ENCODE measurements at places on chromosomes 1 and 21.

- DNase-seq, result no peak
Measured at GRCh38 chr1:94000510-94001282, 91.5 kb upstream of the GCLM start.

- DNase-seq, result no peak
Measured at GRCh38 chr1:1354271-1355247, 3.8 kb downstream of the MXRA8 start.

- DNase-seq, result no peak
Measured at GRCh38 chr1:150466964-150467363, 20.3 kb upstream of the TARS2 start.

GRCh38 chr1:183590244-183591191, at the start of gene NCF2:
NCF2 (minus strand) TSS chr1:183590459; CDS start chr1:183590329, 130 bp downstream.
- peak; percentile 81 for DNase-seq

GRCh38 chr21:45138199-45139002, 64.0 kb downstream of the ADARB1 start:
- peak; percentile 69 for DNase-seq

DNA sequence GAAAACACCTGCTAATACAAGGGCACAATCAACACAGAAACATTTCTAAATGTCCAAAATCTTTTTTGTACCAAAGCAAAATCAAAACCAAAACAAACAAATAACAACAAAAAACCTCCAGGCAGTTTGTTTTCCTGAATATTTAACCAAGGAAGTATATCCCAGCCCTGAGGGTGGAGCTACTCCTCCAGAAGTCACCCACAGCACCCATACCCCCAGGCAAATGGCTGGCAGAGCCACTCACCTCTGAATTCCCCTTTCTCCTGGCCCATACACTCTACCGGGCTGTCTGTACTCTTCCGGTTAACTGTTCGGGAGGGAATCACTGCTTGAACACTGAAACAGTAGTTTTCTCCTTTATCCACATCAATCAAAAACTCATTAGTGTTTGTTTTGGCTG, 9.5 kb downstream of the F3 start:
- DNase-seq, result no peak

DNA sequence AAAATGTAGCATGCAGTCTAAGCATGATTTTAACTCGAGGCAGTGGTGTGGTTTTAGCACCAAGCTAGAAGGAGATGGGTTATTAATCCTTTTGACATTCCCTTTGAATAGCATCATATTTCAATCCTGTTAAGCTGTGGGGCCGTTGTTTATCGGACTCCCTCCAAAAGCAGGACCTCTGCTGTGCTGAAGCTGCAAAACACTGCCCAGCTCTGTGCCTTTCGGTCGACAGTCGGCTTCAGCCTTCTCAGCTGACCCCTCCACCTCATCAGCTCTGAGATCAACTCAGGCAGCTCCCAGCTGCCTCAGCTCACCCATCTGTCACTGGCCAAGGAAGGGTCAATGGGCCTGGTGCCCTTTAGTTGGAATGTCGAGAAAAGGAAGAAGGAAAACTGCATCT, 95.5 kb downstream of the KAZN start:
- no peak for DNase-seq

- DNase-seq, result no peak
Measured at GRCh38 chr1:172141341-172141881, 279.1 kb upstream of the C1orf105 start.

- DNase-seq, result peak; percentile 10
Measured at GRCh38 chr1:22749919-22750684, 39.5 kb downstream of the EPHB2 start.

- no peak for DNase-seq
Measured at GRCh38 chr1:225342695-225343094, 85.1 kb downstream of the LBR start.

DNA sequence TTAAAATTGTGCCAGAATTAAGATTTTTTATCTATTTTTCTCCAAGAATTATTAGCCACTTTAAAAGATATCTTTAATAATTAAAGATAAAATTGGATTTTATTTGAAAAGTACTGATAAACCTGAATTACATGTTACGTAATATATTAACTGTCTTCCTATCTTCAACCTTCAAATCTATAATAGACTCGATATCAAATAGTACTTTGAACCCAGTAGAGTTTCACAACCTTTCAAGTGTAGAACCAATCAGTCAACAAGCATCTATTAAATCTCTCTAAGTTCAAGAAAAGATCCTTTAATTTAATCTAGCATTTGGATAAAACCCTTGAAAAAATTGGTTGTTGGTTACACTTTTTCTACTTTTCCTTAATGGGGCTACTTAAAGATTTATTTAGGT, 271.4 kb downstream of the GPR52 start:
- DNase-seq, result no peak

DNA sequence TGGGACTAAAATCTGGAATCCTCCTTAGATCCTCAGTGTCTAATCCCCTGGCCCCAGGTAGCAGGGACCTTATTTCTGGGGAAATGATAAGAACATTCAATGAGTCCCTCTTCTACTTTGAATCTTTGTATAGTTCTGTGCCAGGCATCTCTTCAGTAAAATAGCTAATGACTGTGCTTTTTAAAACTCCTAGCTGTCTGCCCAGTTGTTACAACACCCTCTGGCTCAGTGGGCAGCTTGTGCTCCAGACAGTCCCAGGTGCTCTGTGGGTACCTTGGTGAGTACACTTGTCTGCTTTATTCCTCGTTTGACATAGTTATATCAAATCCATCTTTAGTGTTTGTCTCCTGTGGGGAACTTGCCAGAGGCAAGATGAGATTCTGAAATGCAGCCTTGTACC, 18.0 kb downstream of the TGFB2 start:
- DNase-seq, result no peak

DNA sequence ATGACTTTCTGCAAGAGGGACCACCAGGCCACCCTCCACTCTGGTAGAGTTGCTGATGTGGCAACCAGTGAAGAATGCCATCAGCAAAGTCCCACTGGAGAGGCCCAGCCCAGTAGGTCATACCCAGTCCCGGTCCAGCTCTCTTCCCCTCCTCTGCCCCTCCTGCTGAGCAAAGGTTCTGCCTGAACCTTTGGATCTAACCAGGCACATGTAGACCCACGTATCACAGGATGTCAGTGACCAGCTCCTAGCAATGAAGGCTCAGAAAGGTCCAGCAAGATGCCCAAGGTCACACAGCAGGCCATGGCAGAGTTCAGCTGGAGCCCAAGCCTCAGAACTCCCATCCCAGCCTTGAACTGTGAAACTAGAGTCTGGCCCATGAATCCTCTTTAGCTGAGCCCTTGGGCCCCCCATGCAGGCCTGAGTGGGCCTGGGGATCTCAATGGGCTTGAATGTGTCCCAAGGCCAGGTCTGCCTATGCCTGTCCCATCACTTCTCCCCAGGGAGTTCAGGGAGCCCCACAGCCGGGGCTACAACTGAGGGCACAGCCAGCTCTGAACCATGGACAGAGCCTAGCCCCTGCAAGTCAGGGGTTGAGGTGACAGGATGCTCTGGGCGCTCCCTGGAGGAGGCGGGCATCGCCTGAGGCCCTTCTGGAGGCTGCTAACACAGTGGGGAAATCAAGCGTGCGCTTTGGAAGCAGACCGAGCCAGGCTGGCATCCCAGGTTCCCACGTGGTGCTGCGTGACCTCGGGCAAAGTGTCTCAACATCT, 21.4 kb upstream of the PADI1 start:
- no peak for DNase-seq

- no peak for DNase-seq
Measured at GRCh38 chr1:23040509-23040908, 21.2 kb downstream of the KDM1A start.

DNA sequence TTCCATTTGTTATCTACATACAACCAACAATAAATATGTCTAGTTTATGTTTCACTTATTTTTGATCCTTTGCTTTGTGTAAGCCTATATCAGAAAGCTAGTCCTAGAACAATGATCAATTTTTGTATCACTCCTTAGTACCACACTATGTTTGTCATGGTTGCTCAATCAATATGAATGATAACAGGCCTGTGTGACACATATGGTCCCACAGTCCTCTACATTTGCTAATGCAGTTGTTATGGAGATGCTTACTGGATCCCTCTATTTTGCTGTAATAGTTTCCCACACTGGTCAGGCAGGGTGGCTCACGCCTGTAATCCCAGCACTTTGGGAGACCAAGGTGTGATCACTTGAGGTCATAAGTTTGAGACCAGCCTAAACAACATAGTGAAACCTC, 59.1 kb downstream of the ERO1B start:
- no peak for DNase-seq

DNA sequence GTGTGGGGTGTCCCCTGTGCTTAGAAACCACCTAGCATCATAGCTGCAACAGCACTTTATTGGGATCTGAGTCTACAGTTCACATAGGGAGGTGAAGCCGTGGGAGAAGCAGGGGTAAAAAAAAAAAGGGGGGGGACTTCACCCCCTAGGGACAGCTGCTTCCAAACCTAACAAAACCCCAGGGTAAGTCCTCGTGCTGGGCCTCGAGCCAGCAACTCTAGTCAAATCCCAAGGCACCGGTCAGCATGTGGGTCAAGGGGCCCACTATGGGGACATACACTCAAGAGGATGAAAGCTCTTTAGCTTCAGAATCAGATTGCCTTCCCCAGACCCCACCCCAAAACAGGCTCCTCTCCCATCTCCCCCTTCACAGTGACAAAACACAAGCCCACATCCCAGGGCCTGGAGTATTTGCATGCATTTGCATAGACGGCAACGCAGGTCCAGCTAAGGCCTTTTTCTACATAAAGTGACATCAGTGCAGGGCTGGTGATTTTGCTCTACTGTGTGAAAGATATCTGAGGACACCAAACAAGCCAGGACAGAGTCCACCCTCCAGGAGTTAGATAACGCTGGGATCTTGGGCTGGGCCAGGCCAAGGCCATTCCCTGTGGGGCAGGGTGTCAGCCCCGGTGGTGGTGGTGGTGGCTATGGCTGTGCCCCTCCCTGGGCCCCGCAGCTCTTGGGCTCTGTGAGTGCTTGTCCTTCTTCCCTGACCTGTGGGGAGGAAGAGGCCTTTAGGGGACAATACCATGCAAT, 8.1 kb upstream of the PMVK start:
- peak; percentile 86 for DNase-seq

- DNase-seq, result peak; percentile 52
Measured at GRCh38 chr1:61641578-61642336, 83.2 kb downstream of the TM2D1 start.

DNA sequence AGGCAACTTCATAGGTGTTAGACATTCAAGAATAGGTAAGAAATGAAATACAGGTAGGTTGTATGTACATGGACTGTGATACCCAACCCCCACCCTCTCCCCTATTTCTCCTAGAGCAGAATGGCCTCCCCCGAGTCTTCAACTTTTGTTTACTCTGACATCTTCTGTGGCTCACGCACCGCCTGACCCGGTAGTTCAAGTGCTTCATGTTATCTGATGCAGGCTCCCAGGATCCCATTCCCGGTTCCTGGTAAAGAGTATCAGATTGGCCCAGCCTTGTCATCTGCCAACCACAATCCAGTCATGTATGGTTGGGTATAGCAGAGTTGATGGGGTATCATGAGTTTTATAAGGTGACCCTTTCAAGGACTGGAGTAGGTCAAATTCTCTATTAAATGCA, 9.1 kb downstream of the GNAI3 start:
- no peak for DNase-seq

- DNase-seq, result no peak
Measured at GRCh38 chr21:45085700-45086099, 11.3 kb downstream of the ADARB1 start.

DNA sequence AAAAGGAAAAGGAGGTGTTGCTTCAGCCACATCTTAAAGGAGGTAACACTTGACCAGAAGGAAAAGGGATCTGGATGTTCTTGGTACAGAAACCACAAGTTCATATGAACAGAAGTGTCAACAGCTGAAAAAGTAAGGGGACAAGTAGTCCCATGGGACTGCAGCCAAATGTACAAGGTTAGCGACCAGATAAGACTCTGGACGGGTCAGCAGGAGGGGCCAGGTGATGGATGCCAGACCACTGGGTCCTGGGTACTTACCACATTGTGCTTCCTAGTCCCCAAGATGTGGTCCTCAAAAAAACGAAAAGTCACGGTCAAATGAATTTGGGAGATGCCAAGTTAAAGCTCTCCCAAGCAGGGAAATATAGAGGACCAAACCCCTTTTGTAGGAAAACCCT, 16.6 kb upstream of the BMP8A start:
- DNase-seq, result no peak

DNA sequence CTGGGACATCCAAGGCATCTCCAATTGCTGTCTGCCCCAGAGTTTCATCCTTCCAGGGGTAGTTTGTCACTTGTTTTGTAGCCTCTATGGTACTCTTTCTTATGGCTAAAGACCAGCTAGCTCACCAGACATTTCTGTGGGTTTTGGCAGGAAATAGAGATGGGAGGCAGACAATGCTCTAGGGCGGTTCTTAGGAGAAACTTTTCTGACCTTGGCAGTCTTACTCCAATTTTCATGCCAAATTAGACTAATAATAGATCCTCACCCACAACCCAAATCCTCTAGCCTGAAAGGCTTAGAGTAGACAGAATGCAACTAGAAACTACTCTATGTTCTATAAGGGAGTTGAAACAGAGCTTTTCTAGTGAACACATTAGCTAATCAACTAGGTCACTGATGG, 69.8 kb downstream of the LRIG2 start:
- no peak for DNase-seq

- DNase-seq, result no peak
Measured at GRCh38 chr1:199747984-199748383, 279.5 kb upstream of the NR5A2 start.

DNA sequence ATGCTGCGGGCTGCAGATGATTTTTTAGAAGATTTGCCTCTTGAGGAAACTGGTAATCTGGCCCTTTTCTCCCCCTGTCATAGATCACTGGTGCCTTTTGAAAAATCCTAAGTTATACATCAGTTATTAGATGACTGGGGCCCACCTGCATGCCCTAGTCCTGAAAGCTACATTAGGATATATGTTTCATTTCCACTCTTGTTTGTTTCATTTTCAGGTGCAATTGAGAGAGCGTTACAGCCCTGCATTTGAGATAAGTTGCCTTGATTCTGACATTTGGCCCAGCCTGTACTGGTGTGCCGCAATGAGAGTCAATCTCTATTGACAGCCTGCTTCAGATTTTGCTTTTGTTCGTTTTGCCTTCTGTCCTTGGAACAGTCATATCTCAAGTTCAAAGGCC, 8.1 kb upstream of the IFI44 start:
- DNase-seq, result no peak

DNA sequence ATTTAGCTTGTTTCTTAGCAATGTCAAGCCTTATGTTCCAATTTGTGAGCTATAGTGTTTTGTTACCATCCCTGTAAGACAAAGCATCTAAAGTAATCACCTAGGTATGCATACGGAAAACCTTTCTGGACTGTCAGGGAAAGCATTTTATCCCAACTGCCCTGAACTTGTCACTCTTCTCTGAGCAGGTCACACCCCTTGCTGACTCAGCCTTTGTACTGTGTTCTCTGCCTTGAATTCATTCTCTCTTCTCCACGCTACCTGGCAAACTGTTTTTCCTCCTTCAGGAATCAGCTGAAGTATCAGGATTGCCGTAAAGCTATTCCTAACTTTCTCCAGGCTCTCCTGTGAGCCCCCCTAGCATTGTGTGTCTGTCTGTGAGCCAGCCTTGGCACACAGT, 54.2 kb downstream of the PBX1 start:
- DNase-seq, result no peak

DNA sequence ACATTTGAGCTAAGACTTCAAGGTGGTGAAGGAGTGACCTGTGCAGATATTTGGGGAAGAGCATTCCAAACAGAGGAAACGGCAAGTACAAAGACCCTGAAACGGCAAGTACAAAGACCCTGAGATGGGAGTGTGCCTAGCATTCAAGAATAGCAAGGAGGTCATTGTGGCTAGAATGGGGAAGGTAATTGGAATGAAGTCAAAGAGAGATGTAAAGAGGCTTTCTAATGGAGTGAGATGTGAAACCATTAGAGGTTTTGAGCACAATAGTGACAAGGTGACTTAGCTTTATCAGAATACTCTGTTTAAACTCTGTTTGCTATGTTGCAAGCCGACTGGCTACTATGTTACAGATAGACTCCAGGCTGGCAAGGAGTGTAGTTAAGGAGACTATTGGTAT, 4.4 kb downstream of the CDC7 start:
- DNase-seq, result no peak

Measured in NAMALWA (cell line).